ENCODE measurements at places on chromosomes 6 and 20.
A peak's percentile ranks its signal among the peaks of the same experiment; 100 is the strongest.

DNA sequence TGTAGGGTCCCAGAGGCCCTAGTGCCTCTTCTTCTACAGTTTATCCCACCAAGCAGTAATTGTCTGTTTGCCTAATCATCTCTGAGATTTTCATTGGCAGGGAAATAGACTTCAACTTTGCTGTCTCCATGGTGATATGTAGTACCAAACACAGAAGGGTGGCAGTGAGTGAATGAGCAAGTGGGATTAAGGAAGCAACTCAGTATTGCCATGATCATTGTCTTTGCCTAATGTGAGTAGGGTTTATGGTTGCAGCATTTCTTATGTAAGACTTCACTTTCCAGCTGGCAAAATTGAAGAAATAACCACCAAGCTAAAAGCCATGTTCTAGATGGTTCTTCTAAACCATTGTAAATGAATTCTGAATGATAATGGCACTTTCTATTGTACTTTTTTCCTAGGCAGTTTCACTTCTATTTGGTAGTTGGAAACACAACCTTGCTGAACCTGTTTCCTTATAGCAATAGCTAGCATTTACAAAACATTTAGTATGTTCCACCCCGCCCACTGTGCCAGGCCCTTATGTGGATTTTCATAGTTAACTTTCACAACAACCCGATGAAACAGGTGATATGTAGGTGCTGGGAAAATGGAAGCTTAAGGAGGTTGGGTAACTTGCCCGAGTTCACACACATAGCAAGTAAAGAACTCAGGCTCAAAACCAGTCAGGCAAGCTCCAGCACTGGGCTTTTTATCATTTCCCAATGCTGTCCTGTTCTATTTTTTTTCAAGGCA lies 32.0 kb downstream of the ZC2HC1B start:
- DNase-seq, result peak; percentile 47

DNA sequence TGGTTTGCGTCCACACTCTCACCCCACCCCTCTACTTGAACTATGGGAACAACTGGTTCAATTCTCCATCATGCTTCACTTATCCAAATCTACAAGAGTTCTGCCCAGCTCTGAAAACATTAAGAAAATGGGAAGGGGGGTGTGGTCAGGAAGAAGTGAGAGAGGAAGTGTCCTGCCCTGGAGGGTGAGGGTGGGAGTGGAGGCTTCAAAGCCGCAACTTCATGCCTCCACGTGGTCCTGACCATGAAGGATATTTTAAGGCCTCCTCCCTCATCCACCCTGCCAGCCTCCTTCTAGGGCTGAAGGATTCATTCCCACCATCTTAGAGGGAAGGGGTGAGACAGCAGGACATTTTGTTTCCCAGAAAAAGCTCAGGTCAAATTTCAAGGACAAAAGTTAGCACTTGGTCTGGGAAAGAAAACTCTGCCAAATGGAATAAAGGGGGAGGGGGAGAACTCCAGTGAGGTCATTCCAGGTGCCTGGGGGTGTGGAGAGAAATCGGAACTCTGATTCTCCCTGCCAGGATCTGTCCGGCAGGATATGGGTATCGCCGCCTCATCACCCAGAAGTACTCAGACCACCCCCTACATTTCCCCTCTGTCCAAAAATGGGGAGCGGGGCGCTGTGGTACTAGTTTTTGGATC lies 4.9 kb downstream of the RIMS4 start:
- no peak for DNase-seq

DNA sequence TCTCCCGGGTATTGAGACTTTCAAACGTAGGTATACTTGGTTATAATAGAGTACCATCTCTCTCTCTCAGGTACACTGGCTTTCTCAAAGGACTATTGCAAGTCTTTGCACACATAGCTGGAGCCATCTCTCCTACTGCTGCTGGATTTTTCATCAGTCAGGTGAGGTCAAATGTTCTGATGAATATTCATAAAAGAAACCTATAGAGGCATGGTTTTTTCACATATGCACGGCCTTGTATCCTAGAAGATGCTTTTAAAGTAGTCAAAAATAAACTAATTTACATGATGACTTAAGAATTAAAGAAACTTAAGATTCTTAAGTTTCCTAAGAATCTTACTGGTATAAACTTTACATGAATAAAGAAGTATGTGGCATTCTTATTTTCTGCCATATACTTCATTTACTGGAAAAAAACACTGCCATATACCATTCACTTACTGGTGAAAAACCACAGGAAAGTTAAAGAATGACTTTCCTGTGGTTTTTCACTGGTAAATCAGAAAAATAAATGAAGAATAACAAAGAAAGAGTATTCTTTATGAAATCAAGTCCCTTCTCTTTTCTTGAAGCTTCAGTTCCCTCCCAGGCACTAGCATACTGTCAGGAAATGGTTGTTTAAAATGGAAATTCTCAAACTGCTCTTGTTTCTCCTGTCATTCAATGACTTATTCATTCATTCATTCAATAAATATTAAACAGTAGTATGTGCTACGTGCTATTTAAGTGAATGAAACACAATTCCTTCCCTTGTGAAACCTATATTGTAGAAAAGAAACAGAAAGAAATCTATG lies 23.5 kb downstream of the SLC17A4 start:
- no peak for DNase-seq

DNA sequence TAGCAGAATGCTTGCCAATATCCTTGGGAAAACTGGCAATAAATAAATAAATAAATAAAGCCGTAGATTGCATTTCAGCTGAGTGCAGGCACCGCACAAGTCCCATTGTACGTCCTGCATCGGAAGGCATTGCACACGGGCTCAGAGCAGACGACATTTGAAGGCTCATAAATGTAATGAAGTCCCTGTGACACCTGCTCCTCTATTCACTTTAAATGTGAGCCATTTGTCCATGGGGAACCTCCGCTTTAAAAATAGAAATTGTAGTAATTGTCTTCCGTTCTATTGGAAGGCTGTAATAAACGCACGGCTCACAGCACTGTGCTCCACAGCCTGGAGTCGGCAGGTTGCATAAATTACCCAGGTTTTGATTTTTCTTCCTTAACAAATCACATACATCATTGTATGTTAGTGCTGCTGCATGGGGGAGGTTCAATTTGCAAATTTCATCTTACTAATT lies 32.6 kb downstream of the MYT1 start:
- DNase-seq, result no peak

DNA sequence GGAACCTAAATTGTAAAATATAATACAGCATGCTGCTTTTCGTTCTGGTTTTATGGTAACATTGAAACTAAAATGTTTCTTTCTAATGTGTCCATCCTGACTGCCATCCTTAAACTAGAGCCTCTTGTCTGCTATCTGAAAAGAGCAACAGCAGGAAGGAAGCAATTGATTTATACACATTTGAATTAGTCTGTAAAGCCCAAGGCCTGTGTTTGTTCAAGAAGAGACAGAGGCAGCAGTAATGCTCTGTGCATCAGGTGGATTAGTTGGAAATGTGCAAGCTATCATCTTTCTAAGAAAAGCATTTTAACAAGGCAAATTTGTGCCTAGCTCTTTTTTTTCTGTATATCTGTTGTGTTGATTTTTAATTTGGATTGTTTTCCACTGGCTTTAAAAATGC lies 128.6 kb downstream of the SCAF8 start:
- no peak for DNase-seq

DNA sequence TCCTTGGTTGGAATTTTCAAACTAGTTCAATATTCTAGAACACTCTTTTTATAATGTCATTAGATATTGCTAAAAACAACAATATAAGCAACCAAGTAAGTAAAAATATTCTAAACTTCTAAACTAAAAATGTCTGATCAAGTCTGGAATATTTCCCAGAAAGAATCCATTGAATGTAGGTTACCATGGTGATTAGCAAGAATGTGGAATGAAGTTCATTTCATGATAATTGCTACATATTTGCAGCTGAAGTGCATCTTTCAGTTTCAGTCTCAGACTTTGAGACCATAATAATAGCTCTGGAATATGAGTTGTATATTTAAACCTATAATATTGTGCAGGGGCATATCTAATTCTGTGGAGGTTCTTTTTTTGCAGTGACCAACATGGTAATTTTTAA lies 61.0 kb upstream of the NKAIN2 start:
- no peak for DNase-seq

GRCh38 chr6:125944896-125945295 lies 11.7 kb upstream of the HINT3 start:
- DNase-seq, result no peak

DNA sequence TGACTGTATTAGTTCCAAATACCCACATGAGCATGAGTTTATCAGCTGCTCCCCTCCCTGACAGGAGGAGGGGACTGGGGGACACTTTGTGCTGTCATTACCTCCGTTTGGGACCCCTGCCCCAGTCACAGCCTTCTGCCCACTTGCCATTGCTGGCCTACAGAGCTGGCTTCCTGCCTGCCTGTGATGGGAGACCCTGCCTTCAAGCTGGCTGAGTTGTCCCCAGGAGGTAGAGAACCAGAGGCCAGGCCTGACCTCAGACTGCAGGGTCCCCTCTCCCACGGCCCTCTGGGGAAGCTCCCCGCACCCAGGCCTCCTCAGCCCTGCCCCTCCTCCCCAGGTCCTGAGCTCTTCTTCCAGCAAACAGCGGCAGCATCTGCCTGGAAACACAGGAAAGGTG lies 105.5 kb downstream of the JPH2 start:
- DNase-seq, result no peak

Measured in HL-60 (cell line).